ENCODE measurements at places on chromosomes 16 and 17.

DNA sequence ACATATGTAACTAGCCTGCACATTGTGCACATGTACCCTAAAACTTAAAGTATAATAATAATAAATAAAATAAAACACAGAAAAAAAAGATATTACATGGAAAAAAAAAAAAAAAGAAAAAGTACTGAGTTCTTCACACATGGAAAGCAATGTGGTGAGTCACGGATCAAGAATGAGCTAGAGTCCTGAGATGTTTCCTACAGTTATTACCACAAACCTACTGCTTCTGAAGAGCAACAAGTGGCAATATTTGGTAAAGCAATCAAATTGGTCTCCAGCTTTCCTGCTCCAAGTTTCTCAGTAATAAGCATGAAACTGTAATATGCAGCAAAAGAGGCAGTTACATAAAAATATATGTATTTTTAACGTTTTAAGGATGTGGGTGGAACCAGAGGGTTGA is 223.3 kb upstream of the SALL1 start:
- no peak for ATAC-seq

- ATAC-seq: peak; percentile 90
Observed at GRCh38 chr17:55496094-55496881, 15.0 kb downstream of the SMIM36 start.

DNA sequence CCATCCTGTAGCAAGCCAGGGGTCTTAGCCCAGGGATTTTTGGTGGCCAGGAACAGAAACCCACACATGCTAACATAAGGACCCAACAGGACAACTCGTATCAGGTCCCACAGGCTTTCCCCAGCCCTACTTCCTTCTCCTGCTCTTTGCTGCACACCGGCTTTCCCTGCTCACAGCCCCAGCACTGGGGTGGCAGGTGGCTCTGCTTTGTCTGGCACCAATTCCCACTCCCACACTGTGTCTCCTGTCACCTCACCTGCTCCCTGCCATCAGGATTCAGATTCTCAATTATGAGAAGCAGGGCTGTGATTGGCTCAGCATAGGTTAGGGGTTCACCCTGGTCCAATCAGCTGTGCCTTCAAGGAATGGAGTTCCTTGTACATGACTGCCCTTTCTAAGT is 94.1 kb downstream of the TMEM132E start:
- no peak for ATAC-seq

- peak; percentile 75 for ATAC-seq
Observed at GRCh38 chr17:27319541-27320221, 25.8 kb downstream of the WSB1 start.

GRCh38 chr17:56260376-56261002 is 107.2 kb downstream of the ANKFN1 start:
- ATAC-seq: no peak
